CD4-positive, alpha-beta T cell treated with Interleukin-15 for 1 hour (primary cell): ENCODE measurements at places on chromosomes 3 and 15.

GRCh38 chr3:194840661-194841514 is 155.2 kb downstream of the FAM43A start:
- no peak for DNase-seq

DNA sequence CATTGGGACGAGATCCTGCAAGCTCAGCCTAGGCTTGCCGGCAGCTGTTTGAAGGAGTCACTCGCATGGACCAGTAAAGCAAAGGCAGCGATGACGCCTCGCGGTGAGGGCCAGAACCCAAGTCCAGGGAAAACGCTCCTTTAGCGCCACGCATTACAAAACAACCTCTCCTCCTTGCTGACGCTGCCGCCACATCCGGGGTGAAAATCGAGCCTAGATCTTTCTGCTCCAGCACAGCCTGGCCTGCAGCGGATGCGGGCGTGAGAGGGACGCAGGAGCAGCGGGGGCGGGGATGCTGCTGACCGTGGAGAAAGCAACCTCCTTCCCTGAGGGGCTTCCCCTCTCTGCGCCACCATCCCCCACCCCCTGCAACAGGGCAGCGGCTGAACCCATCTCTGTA is 46.7 kb downstream of the CASR start:
- DNase-seq: no peak

- DNase-seq: no peak
Measured at GRCh38 chr3:13834258-13835035, 45.4 kb downstream of the WNT7A start.

- no peak for DNase-seq
Measured at GRCh38 chr3:146200461-146201220, 39.7 kb upstream of the PLOD2 start.

DNA sequence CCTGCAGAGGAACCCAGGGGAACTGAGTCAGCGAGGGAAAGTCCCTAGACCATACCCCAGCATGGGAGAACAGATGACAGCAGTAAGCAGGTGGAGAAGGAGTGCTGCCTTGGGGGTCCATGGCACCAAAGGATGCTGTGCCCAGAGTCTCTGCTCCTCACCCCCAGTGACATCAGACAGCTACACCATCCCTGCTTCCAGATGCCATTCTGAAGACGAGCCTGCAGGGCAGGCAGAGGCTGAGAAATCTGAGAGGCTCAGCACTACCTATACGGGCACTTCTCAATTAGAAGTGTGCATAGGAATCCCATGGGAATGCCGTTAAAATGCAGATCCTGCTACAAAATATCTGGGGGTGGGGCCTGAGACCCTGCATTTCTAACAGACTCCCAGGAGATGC is 211.3 kb upstream of the NSMCE3 start:
- DNase-seq: no peak

DNA sequence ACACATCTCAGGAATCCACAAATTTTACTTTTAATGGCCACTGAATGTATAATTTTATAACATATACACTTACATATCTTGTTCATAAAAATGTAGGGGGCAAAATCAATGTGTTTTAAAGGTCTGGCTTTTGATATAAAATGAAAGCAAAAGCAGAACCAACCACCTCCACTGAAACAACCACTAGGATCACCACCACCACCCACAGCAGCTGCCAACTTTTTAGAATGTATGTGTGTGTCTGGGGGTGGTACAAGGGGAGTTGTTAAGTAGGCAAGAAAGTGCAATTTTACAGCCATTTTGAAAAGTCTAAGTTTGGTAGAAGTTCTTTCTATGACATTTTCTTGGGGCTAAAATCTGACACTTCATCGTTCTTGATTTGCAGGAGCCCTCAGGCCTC is 44.0 kb downstream of the OTOL1 start:
- DNase-seq: no peak
